Fibroblast of gingiva (primary cell): ENCODE measurements at places on chromosomes 2 and 18.

GRCh38 chr2:147384659-147385058 is 460.2 kb upstream of the ACVR2A start:
- DNase-seq, result no peak

GRCh38 chr2:80459028-80459427 is 154.5 kb upstream of the LRRTM1 start:
- no peak for DNase-seq

DNA sequence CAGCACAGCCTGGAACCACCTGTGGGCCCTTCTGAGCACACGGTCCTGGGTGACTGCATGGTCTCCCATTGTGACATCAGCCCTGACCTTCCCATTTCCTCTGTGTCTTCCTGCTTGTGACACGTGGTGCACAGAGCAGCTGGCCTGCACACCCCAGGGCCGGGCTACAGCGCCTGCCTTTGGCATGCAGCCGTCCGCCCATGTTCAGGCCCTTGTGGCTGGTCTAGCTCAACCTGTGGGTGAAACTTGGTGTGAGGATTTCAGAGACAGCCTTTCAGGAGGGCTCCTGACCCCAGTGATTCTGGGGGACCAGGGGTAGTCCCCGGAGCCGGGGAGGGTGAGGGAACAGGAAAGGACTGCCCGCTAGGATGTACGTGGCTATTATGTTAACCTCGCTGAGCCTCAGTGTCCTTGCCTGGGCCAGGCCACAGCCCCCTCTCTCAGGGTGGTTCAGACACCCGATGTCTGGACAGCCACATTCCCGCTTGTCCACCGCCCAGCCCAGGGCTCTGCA is 284.8 kb upstream of the HS6ST1 start:
- DNase-seq, result no peak

GRCh38 chr18:44915661-44916060 is 235.0 kb downstream of the SETBP1 start:
- DNase-seq, result no peak

- no peak for DNase-seq
These were observed 1306.7 kb upstream of the CELF4 start for GRCh38 chr18:38872342-38872741.

GRCh38 chr2:158600155-158600802 is 143.5 kb downstream of the PKP4 start:
- DNase-seq, result peak; percentile 87

- no peak for DNase-seq
These were observed 108.6 kb upstream of the CNTNAP5 start for GRCh38 chr2:123916531-123916930.

DNA sequence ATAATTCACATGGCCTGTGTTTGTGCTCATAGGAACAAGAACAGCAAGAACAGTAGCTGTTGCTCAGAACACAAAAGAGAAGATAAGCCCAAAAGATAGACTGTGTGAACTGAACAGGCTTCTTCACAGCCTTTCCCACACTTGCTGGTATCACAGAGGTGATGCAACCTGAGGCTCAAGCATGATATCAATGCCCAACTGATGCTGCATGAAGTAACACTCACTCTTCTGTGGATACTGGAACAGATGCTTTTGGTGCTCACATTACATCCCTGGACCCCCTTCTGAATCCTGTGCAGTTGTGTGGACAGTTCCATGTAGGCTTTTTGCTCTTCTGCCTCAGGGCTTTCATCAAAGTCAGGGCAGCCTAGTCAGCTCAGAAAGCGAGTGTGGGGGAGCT is 88.4 kb upstream of the RND3 start:
- no peak for DNase-seq

- DNase-seq, result no peak
These were observed 46.5 kb upstream of the NFU1 start for GRCh38 chr2:69483696-69484095.

- DNase-seq, result no peak
These were observed 29.4 kb downstream of the ITM2C start for GRCh38 chr2:230893841-230894781.

GRCh38 chr2:129888461-129888860 is 91.0 kb upstream of the RAB6C start:
- no peak for DNase-seq

DNA sequence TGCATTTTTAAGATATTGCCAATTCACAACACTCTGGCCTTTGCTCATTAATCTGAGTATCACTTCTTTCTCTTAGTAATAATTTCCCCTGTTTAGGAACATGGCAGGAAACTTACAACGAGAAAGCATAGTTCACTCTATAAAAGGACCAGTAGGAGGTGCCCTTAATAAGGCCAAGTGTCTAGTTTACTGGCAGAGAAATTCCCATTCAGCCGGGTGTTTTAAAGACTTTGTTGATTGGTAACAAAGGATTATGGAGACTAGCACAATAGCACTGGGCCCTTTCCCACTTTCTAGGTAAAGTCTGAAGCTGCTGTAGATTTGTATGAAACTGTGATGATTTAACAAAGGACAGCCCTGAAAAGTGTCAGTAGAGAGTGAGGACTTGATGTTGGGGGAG is 3.1 kb downstream of the DCC start:
- DNase-seq, result no peak
